ENCODE measurements at places on chromosomes 6 and 20.
A peak's percentile ranks its signal among the peaks of the same experiment; 100 is the strongest.

DNA sequence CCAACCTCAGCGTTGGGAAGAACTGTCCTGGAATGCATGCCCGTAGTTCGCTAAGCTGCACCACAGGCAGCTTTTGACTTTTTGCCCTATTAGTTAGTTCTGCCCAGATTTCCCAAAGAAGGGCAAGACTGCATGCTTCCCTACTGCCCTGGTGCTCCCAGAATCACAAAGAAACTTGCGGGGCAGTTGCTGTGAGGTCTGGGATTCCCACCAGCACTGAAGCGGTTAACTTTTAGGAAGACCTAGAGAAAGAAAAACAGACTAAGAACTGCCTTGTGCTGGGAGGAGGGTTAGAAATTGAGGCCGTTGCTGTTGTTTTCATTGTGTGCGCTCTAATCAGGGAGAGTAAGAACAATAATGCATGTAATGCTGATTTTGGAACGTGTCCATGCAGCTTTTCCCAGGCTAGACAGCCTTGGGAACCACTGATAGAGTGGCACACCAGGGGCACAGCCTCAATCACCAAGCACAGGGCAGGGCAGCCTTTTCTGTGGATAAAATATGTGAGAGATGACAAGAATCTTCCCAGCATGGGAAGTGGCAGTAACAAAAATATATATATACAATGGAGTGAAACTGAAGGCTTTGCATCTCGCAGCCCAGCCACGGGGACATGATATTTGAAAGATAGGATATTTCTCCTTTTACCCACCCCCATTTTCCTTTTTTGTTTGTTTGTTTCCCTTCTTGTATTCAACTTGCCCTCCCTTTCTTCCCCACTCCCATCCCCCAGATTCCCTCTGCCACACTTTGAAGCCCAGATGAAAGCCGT is 137.7 kb upstream of the HEY2 start:
- peak; percentile 42 for DNase-seq

- DNase-seq: no peak
Measured at GRCh38 chr6:163355426-163355991, 59.0 kb upstream of the QKI start.

DNA sequence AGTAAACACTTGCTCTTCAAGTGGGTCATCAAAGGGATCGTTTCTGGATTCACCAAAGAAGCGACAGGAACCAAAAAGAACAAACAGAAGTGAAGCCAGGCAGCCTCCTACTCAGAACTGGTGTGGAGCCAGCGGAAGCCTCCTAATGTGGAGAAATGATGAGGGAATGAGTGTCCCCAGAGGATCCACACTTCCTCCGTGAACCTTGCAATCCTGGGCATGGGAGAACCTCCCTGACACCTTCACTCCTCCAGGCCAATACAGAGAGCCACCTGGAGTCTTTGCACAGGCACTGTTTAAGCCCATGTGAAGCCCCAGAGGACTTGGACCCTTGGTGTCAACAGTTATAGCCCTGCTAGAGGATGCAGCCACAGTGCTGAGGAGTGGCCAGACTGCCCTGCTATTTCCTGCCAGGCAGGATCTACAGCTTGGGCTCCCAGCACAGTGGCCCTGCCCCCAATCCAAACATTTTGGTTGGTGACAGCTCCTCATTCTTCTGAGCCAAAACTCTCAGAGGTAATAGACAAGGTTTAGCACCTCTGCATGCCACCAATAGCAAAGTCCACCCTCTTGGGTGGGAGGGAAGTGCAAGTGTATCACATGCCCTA is 23.2 kb upstream of the SERINC1 start:
- no peak for DNase-seq

- DNase-seq: no peak
Measured at GRCh38 chr6:43267619-43268354, 24.5 kb downstream of the TTBK1 start.

DNA sequence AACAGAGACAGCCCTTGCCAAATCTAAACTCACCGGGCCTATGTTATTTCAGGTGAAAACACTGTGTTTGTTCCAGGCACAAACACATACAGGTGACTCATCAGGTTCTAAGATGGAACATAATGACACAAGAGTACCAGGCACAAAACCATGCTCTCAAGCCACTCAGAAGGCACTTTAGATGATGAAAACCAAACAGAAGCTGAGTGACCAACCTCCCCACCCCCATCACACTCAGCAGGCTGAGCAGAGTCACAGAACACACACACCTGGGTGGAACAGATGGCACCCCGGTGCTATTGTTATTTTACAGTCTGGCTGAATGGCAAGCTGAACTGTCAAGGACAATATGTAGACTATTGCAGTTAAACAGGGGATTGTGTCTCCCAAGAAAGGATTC is 20.6 kb upstream of the NKX2-2 start:
- no peak for DNase-seq

DNA sequence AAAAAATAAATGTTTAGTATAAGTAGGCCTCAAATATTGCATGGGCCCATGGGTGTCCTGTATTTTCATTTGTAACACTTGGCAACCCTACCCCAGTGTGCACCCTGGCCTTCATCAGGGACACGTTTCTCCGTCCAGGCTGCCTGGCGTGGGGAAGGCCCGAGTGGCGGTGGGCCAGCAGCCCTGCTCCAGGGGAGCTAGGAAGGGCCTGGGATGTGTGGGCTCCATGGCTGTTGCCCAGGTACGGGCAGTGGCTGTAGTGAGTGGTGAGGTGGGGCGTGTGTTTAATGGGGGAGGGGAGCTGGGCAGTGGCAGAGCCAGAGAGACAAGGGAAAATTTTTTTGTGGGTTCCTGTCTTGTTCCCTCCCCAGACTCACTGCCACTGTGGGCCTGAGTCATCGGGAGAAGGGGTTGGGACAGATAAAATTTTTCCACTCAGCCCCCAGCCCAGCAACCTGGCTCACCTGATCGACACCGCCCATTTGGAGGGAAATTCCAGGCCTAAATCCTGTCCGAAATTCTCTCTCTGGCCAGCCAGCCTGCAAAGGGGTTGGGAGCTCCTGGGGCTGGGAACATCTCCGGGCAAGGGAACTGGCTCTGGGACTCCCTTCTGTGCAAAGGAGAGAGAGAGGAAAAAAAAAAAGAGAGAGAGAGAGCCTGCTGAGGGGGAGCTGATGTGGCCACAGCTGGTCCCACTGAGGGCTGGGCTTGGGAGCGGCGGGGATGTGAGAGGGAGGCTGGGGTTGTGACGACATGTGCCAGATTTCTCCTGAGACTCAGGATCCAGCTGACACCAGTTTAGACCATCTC is 32.5 kb upstream of the VEGFA start:
- peak; percentile 46 for DNase-seq

GRCh38 chr20:31669876-31670275 is 32.2 kb downstream of the COX4I2 start:
- no peak for DNase-seq

DNA sequence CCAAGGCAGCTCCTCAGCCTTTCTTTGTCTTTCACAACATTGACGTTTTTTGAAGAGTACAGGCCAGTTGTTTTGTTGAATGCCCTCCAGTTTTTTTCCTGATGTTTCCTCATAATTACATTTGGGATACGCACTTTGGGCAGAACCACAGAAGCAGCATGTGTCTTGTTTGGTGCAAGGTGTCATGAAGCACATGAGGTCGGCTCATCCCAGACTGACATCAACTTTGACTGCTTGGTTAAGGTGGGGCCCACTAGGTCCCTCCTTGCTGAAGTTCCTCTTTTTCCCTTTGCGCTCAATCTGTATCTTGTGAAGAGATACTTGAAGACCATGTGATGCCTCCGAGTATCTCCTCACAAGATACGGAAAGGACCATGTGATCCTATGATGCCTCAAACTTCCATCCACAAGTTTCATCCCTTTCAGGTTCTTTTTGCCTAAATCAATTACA is 10.5 kb downstream of the SNAI1 start:
- no peak for DNase-seq

DNA sequence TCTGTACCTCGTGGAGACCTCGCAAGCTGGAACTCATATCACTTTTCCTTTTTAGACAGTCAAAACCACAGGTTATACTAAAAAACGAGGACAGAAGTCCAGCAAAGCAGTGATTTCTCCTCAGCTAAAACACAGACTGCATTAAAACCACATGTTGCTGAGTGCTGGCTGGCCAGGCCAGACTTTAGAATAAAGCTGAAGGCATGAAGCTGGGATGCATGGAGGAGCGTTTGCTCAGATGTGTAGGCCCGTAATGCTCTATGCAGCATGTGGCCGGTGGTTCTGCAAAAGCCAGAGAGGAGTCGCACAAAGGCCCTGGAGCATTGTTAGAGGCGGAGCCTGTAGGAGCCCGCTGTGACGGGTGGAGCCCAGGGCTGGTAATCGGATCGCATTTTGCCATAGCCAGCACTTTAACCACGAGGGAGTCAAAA is 83.6 kb downstream of the SMOC2 start:
- peak; percentile 56 for DNase-seq

DNA sequence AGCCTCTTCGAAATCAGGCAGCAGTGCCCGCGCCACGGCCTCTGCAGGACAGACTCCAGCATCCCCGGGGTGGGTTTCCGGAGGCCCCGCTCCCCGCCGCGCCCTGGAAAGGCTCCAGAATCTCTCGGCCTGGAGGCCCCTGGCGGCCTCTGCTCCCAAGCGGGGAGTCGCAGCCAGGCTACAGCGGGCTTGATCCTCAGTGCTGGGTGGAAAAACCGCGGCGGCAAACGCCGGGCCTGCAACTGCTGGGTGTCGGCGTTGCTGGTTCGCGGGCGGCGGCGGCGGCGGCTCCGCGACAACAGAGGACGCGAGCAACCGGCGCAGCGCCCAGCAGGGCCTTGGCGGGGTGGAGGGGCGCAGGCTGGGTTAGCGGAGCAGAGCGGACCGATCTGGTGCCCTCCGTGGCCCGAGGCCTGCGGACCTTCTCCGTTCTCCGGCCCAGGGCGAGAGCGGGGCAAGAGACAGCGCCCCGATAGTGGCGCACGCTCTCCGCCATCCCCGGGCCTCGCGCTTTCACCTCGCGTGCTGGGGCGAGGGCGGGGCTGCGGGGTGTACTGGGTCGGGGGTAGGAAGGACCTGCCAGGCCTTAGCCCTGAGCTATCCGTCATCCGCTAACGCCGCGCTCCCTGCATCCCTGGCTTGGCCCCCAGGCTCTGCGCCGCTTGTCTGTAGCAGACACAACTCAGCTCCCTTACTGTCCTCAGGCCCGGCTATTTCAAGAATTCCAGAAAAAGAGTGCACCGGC is 3.4 kb upstream of the ZNF292 start:
- peak; percentile 72 for DNase-seq

DNA sequence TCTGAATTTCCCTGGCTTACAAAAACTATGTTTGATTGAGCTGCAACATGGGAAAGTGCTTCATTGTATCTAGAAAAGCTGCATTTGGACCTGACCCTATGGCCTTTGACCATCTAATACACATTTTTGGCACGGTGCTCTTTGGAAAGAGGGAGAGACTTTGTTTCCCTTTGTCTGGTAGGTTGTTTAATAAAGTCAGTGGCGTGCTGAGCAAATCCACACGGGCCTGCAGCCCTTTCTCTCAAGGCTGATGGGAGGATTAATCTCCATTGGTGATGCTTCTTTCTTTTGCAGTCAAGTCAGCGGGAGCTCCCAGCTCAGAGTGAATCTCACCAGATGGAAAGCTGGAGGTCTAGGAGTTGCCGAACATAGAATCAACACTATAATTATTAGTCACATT is 314.7 kb upstream of the CNR1 start:
- DNase-seq: no peak

GRCh38 chr6:154938221-154938580 is 56.9 kb upstream of the TIAM2 start:
- DNase-seq: no peak

DNA sequence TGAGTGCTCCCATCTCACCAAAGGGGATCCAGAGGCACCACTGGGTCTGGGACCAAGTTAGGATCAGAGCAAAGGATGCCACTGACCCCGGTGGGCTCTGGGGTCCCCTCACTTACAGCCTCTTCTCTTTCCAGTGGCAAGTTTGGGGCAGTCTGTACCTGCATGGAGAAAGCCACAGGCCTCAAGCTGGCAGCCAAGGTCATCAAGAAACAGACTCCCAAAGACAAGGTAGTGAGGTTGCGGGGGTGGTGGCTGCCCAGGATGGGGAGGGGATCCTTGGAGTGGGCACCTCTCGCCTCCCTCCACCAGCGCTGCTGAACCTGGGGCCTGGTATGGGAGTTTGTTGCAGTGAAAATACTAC is 4.9 kb downstream of the MYLK2 start:
- no peak for DNase-seq

- no peak for DNase-seq
Measured at GRCh38 chr20:51643390-51643789, 100.9 kb upstream of the NFATC2 start.

DNA sequence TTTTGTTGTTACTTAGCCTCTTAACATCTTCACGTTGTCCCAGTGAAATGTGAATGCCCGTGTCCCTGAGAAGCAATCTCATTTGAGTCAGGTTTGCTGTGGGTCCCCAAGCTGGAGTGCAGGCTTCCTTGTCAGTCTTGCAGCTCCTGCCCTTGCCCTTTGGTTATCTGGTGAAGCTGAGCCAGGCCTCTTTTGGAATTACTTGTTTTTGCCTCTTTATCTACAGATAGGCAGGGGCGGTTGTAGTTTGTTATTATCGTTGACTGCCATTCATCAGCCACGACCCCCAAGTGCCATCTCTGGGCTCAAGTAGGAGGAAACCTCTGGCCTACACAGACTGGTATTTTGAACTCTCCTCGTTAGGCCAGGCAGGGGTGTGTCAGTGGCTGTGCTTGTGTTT is 2.2 kb downstream of the TMEM14C start:
- no peak for DNase-seq

GRCh38 chr6:112253841-112254816 is at the start of gene LAMA4:
LAMA4 (minus strand) TSS chr6:112254567; CDS start chr6:112254150, 417 bp downstream.
- DNase-seq: peak; percentile 86

- no peak for DNase-seq
Measured at GRCh38 chr6:157510323-157511188, 129.6 kb downstream of the ZDHHC14 start.

DNA sequence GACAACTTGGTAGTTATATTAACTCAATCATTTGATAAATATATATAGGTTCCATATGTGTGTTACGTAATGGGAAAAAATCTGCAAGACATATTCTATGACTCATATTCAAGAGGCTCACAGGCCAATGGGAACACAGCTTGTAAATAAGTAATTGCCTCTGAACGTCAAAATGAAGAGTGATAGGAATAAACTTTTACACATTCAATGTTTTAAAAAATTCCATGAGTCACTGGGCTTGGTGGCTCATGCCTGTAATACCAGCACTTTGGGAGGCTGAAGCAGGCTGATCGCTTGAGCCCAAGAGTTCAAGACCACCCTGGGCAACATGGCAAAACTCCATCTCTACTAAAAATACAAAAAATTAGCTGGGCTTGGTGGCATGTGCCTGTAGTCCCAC is 209.4 kb upstream of the MCHR2 start:
- DNase-seq: no peak

DNA sequence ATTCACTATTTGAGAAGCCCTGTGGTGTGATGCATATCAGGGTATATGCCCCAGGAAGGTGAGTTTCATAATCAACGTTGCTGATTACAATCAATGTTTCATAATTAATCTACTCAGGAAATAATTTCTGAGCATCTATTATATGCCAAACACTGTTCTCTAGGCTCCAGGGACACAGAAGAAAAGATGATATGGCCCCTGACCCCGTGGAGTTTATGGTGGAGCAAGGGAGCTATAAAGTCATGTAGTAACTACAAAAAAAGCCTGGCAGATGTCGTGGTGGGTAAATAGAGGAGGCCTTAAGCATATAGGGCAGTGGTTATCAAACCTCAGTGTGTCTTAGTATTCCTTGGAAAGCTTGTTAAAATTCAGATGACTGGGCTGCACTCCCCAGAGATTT is 40.1 kb upstream of the BCAS1 start:
- DNase-seq: no peak
